ENCODE measurements at places on chromosomes 7 and 10.

DNA sequence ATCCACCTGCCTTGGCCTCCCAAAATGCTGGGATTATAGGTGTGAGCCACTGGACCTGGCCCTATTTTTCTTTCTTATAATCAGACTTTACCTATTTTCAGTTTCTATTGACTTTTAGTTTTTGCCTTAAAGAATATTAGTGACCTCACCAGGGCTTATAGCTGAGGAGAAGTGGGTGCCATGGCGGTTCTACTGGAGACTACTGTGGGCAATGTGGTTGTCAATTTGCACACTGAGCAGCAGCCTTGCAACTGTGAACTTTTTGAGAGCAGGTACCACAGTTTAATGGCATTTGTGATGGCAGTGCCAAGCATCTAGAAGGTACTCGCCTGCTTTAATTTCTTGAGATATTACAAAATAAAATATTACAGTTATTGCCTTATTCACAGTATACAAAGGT, 11.5 kb downstream of the GLCCI1 start:
- DNase-seq, result no peak

DNA sequence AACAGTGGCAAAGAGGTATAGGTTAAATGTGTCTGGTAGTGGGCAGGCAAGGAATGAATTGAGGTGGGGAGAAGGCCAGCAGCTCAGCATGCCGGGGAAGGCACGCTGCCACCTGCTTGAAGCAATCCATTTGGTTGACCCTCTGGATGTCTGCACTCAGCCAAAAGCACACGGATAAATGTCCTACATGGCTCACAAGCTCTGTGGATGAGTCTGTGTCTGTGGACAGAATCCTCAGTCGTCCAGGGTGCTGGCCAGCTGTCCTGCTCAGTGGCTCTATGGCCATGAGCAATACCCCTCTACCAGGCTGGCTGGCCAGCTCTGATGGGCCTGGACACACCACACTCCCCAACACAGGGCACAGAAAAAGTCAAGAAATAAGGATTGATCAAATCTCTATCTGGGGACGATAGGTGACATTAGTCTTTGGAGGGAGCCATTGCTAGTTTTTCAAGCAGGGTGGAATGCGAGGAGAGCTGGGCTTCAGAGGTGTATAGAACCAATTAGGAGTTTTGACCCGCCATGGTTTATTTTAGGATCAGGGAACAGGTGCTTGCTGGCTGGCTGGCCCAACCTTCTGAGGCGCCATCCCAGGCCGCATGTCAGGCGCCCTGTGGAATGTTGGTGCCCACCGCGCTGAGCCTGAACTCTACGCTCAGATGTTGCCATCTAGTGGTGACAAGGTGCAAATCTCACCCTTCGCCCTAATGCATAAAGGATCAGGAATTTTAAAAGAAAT, 493.4 kb downstream of the TNS3 start:
- DNase-seq, result no peak

- no peak for DNase-seq
Measured at GRCh38 chr10:118521415-118522117, 73.9 kb downstream of the PRLHR start.

DNA sequence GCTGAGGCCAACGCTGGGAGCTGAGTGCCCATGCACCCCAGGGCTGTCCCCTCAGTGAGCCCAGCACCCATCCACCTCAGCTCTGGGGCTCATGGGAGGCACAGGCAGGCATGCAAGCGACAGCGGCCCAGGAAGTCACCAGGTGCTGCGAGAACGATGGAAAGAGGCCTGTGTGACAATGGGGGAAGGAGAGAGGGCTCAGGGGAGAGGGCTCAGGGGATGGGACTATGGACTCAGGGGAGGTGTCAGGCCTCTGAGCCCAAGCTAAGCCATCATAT, 292.5 kb downstream of the WDR37 start:
- no peak for DNase-seq

DNA sequence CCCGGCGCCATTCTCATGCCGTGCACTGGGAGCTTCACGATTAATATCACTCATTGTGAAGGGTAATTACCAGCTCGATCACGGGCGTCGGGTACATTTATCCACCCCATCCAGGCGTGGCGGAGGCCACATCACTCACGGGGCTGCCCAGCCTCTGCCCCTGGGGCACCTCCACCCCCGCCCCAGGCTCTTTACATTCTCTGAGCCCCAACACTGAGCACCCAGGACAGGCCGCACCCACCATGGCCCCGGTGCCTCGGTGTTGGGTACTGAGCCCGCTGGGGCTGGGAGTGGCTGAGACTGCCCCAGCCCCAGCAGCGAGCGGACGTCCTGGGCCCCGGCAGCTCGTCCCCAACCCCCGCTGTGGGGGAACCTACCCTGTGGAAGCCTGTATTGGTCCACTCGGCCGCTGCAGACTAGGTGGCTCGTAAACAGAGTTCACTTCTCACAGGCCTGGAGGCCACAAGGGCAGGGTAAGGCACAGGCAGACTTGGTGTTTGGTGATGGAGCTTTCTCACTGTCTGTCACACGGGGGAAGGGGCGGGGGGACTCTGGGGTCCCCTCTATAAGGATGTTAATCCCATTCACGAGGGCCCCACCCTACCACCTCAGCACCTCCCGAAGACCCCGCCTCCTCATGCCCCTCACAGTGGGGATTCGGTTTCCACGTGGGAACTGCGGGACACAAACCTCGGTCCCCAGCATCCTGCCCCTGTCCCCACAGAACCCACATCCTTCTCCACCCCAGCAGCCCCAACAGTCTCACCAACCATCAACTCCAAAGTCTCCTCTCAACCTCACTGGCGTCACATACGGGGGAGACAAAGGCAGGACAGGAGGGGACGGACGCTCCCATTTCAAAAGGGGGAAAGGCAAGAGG, 184.1 kb downstream of the ELFN1 start:
- no peak for DNase-seq

DNA sequence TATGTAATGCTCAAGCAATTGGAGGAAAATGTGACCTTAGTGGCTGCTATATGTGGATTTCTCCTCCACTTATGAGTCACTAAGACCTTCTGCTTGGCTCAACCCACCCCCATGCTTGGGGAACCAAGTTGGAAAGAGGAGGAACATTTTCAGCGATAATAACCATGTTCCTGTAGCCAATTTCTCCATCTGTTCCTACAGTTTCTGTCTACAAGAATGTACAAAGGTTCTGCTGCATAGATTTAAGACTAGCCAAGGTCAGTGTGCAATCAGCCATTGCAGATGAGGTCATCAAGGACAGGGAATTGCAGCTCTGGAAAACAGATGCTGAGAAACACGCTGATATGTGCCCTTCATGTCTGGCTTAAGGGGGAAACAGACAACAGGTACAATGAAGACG, 5.6 kb upstream of the NRCAM start:
- no peak for DNase-seq

DNA sequence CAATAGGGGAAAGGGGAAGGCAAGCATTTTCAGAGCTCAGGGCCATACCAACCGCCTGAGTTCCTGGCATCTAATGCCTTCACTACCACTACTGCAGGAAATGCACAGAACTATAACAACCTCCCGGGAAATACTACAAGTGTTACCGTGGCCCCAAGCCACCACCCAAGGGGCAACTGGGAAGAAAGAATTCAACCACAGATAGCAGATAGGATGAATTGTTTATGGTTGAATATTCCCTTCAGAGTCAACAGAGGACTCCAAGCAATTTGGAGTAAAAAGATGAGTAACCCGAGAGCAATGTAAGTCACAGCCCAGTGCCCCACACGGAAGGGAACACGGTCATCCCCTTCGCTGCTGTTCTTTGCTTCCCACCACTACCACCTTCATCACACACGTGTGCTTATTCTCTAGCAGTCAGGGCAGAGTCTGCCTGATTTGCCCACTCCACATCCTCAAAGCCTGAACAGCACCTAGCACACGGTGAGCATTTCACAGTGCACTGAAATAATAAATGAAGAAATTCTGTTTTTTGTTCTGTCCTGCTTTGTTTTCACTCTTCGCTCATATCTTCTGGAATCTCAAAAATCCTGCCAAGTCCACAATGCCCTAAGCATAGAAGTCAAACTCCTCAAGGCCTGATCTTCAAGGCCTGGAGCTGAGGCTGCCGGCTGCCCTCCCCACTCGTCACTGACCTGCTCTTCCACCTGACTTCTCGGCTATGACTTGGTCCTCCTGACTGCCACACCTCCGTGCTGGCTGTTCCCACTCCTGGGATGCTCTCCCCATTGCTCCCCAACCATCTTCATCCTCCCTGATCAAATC, 221.1 kb downstream of the KCNMA1 start:
- DNase-seq, result no peak

GRCh38 chr10:102227050-102227449, 951 bp downstream of the ELOVL3 start:
- no peak for DNase-seq

DNA sequence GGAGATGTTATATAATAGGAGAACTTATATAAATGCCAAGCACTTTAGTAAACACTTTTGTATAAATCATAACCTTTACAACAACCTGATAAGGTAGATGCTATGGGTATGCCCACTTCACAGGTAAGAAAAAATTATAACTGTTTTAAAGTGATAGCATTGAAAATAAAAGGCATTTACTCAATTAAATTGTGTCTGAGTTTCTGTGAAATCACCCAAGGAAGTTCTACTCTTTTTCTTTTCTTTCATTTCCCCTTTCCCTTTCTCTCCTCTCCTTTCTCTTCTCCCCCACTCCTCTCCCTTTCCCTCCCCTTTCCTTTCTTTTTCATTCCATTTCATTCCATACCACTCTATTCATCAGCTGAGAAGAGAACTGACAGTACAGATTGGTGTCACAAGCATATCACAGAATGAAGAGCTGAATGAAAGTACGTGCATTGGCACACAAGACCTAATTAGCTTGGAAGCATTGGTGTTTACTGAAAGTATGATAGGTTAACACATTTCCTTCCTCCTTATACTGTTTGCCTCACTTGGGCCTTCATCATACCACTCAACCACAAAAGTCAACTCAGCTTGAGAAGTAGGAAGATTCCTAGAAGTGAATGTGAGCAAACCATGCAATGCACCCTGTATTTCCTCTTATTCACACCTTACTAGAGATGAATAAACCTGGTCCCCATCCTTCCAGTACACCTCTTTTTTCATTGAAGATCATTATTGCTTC, 117.9 kb upstream of the AGR3 start:
- no peak for DNase-seq

- DNase-seq, result no peak
Measured at GRCh38 chr7:142513178-142513955, 235.9 kb upstream of the PRSS1 start.

GRCh38 chr10:4101918-4102654, 317.1 kb upstream of the KLF6 start:
- no peak for DNase-seq

GRCh38 chr7:107165341-107165740, 3.5 kb upstream of the HBP1 start:
- no peak for DNase-seq

DNA sequence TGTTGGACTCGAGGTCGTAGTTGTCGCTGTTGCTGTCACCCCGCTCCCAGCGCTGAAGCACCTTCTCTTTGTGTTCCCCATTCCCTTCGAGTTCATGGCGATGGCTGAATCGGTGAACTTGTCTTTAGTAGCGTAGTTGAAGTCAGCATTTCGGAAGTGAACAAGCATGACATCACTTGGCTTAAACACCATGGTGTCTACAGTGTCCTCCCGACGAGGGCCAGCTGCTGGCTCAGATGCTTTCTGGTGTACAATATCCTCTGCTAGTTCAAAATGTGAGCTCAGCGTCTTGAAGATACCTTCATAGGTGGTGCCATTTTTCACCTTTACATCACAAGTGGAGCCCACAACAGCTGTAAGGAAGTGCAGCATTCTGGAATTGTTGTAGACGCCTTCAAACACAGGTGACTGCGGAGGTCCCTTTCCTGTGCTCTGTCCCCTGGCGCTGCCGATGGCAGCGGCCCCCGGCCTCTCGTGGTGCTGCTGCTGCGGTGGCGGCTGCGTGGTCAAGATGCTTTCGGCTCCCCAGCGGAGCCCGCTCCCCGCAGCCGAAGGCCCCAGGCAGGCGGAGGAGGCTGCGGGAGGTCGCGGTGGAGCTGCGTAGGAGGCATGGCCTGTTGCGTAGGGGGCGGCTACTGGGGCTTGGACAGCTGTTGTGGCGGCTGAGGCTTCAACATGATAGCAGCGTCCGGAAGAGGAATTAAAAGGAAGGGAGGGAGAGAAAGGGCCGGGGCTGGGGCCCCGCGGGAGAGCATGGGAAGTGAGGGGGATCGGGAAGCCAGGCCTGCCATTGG, 59.3 kb downstream of the ANKMY2 start:
- no peak for DNase-seq

DNA sequence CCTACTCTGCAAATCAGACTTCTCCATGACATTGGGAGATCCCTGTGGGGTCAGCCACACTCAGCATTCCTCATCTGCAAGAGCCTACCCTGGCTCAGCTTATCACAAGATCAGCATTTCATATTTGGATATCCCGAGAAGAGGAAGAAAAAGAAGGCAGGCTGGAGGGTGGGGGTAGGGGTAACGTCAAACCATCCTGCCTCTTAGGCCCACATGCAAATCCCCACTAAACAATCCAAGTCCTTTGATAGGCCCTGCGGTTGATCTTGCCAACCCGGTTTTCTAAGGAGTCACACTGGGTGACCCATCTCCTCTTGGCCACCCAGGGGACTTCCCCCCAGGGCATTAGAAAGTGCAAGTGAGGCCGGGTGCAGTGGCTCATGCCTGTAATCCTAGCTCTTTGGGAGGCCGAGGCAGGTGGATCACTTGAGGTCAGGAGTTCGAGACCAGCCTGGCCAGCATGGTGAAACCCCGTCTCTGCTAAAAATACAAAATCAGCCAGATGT, 128.0 kb upstream of the CALN1 start:
- no peak for DNase-seq

- DNase-seq, result no peak
Measured at GRCh38 chr7:46604241-46604661, 683.2 kb upstream of the IGFBP3 start.

- no peak for DNase-seq
Measured at GRCh38 chr7:24660546-24660945, 87.3 kb downstream of the PALS2 start.

DNA sequence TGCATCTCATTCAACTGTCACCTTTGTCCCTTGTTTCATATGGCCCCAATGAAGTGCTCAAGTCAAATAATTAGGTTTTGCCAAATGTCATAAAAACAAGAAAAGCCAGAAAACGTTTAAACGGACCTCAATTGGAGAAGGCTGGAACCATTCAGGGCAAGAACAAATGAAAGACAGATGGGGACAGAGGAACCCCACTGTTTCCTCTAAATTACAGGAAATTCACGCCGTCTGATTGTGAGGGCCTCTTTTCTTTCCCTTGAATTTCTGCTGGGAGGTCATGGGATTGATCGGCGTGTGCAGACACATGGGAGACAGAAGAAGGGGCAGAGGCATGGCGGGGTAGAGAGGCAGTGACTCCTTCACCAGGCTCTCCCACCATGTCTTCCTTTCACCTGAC, 656.4 kb downstream of the KCNMA1 start:
- no peak for DNase-seq

DNA sequence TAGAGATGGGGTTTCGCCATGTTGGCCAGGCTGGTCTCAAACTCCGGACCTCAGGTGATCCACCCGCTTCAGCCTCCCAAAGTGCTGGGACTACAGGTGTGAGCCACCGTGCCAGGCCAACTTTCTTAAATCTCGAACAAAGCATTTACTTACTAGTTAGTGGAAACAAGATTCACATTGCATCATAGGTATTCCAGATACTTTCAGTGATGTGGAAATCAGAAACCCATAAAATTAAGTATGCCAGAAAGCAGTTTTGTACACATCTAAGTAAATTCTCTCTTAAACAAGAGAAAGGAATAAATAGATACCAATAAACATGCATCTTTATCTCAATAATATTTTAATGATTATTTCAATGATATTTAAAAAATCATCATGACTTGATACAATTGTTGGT, 75.5 kb downstream of the DGKI start:
- DNase-seq, result no peak

GRCh38 chr7:97971120-97971989, 18.6 kb downstream of the OCM2 start:
- peak; percentile 16 for DNase-seq

Measured in activated T-cell treated with anti-CD3 and anti-CD28 coated beads for 24 hours (primary cell).